Endothelial cell (in vitro differentiated cells): ENCODE measurements at places on chromosomes 6 and 20. TPM values are rescaled to one million over a fixed set of nuclear protein-coding genes. Genes with fewer than 3 reads are reported as not detected.

GRCh38 chr20:62485062-62485700 is 9.4 kb upstream of the GATA5 start:
- no peak for DNase-seq
- H3K27ac ChIP-seq: no peak overlapping the region
- H3K27me3 ChIP-seq: peaks cover 28% of the 10 kb centered on the region
- peaks cover 3% of the 10 kb centered on the region for H3K4me1 ChIP-seq
- H3K36me3 ChIP-seq: no peaks in the 10 kb centered on the region
- no peak overlapping the region for H3K4me3 ChIP-seq

GRCh38 chr20:24395151-24395550 is 74.3 kb upstream of the SYNDIG1 start:
- no peak overlapping the region for H3K27ac ChIP-seq
- H3K4me3 ChIP-seq: no peak overlapping the region

Gene RAB44
- total RNA-seq: not detected

GRCh38 chr20:61977419-61977786 is 88.3 kb downstream of the TAF4 start:
- H3K27ac ChIP-seq: no peak overlapping the region
- H3K4me3 ChIP-seq: no peak overlapping the region
- DNase-seq: no peak
- peaks cover 22% of the 10 kb centered on the region for H3K36me3 ChIP-seq

GRCh38 chr6:73234733-73235132 is 9.4 kb upstream of the KHDC1L start:
- no peaks in the 10 kb centered on the region for H3K4me1 ChIP-seq
- H3K27ac ChIP-seq: no peak overlapping the region
- H3K4me3 ChIP-seq: no peak overlapping the region
- DNase-seq: no peak

Gene SLPI
- total RNA-seq: 0.82 TPM

GRCh38 chr6:33426590-33427511 is 7.0 kb downstream of the SYNGAP1 start:
- DNase-seq: no peak
- peaks cover 9% of the 10 kb centered on the region for H3K36me3 ChIP-seq
- H3K4me3 ChIP-seq: peak overlapping the region; percentile 95
- peak overlapping the region; percentile 97 for H3K27ac ChIP-seq
- H3K27me3 ChIP-seq: peaks cover 20% of the 10 kb centered on the region

DNA sequence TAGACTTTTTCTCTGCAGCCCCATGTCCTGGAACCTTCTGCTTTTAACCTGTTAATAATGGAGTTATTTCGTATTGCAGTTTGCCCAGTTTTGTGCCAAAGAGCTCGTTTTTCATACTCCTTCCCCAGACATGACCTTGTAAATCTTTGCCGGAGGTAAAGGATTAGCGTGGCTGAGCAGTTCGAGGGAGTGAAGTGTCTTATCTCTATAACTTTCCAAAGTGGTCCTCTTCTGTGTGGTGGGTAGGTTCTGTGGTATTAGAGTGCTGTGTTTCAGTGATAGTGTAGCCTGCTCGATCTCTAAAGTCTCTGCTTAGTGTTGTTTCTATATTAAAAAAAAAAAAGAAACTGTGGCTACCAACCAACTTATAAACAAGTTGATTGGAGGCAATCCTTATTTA is 67.5 kb downstream of the FARS2 start:
- H3K4me1 ChIP-seq: no peaks in the 10 kb centered on the region
- peaks cover 15% of the 10 kb centered on the region for H3K36me3 ChIP-seq
- no peak overlapping the region for H3K27ac ChIP-seq

Gene CCM2L
- 27.2 TPM for total RNA-seq

Gene EYA2
- not detected for total RNA-seq

- peak; percentile 92 for DNase-seq
- peaks cover 7% of the 10 kb centered on the region for H3K36me3 ChIP-seq
- no peaks in the 10 kb centered on the region for H3K27me3 ChIP-seq
- no peak overlapping the region for H3K27ac ChIP-seq
- no peak overlapping the region for H3K4me3 ChIP-seq
Observed at GRCh38 chr6:166097914-166098522, 69.6 kb downstream of the TBXT start.

Gene PNPLA1
- not detected for total RNA-seq

Gene THBD
- 90.4 TPM for total RNA-seq

Gene TRIM15
- total RNA-seq: not detected

DNA sequence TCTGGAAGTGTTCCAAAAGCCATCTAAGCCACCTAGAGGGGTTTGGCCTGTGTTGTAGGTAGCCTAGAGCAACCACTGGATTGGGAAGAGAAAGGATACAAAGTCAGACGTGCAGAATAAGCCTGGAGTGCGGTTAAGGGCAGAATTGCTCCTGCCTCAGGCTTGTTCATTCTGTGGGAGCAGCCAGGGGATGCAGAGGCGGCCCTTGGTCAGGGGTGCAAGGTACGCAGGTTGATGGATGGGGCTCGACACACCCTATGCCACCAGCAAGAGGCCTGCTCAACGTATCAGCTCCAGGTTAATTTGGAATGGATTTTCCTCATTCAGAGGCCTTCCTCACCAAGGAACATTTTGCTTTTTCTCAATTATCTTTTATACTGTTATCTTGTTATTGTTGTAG is 129.8 kb downstream of the SLC23A2 start:
- H3K36me3 ChIP-seq: peaks cover 41% of the 10 kb centered on the region
- H3K4me3 ChIP-seq: no peak overlapping the region
- no peaks in the 10 kb centered on the region for H3K4me1 ChIP-seq
- DNase-seq: no peak
- H3K27ac ChIP-seq: no peak overlapping the region

Gene RBBP9
- total RNA-seq: 16.7 TPM

DNA sequence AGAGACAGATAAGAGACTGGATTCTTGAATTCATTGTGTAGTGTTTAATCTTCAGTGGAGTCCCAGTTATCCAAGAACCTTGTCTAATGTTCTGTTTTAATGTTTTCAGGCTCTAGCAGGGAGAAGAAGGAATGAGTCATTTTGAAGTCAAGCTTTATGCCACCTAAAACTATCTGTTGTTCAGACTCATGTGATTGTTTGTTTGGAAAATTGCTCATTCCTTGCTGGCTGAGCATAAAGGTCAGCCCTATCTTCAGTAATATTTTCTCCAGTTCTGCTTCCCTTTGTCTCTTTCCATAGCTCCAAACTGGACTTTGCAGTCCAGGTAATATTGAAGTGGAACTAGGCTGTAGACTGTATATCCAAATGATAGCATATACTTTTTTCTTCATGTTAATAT is 34.2 kb downstream of the CLVS2 start:
- DNase-seq: no peak
- no peaks in the 10 kb centered on the region for H3K27me3 ChIP-seq
- no peaks in the 10 kb centered on the region for H3K36me3 ChIP-seq
- no peak overlapping the region for H3K4me3 ChIP-seq
- no peak overlapping the region for H3K27ac ChIP-seq

Gene MAP1LC3A
- total RNA-seq: 33.6 TPM

Gene MARCKS
- total RNA-seq: 669 TPM

- H3K4me3 ChIP-seq: no peak overlapping the region
- no peaks in the 10 kb centered on the region for H3K4me1 ChIP-seq
- H3K27ac ChIP-seq: no peak overlapping the region
Observed at GRCh38 chr6:34806738-34807453, 15.0 kb downstream of the BLTP3A start.

DNA sequence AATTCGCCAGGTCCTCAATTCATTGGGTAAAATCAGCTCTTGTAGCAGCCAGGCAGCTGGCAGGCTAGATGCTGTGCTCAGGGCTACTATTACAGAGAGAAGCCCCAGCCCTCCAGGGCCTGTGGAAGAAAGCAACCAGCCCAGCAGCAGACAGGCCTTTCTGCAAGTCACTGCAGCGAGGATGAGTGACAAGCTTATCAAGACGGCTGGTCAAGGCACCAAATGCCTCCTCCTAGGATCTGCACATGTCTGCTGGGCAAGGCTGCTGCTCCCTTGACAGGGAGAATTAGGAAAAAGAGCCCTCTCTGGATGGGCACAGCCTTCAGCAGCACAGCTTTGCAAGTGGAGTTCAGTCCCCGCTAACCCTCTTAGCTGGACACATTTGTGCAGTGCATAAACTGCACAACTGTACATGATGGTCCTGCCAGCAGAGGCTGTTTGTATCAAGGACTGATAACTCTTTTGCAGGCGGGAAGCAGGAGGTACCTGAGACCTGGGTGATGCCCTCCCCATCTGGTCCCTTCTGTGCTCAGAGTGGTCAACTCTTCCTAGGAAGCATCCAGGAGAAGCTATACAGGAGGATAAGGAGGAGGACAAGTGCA is 89.9 kb downstream of the CDC5L start:
- H3K4me3 ChIP-seq: no peak overlapping the region
- no peak for DNase-seq
- H3K4me1 ChIP-seq: peaks cover 6% of the 10 kb centered on the region

GRCh38 chr6:127608554-127609270 is 31.7 kb downstream of the C6orf58 start:
- H3K4me1 ChIP-seq: peaks cover 4% of the 10 kb centered on the region
- no peak overlapping the region for H3K27ac ChIP-seq
- H3K4me3 ChIP-seq: no peak overlapping the region
- DNase-seq: no peak
- H3K27me3 ChIP-seq: no peaks in the 10 kb centered on the region
- H3K36me3 ChIP-seq: no peaks in the 10 kb centered on the region

DNA sequence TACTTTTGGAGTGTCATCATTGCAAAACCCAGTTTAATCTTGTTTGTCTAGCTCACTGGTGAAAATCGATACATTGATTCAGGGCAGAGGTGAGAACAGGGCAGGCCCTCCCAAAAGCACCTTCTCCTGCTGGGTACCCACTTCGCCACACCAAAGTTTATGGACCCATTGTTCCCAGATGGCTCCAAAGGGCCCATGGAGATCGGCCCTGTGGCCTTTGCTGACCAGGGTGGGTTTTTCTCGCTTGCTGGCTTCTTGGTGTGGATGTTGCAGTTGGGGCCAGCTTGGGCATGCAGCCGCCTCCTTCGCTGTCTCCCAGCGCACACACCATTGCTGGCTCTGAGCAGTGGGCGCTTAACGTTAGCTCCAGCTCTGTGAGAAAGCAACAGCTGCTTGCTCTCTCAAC is 178.1 kb upstream of the PDE10A start:
- H3K4me3 ChIP-seq: no peak overlapping the region
- DNase-seq: no peak
- H3K4me1 ChIP-seq: peaks cover 3% of the 10 kb centered on the region
- H3K27me3 ChIP-seq: peaks cover 2% of the 10 kb centered on the region
- H3K27ac ChIP-seq: no peak overlapping the region

DNA sequence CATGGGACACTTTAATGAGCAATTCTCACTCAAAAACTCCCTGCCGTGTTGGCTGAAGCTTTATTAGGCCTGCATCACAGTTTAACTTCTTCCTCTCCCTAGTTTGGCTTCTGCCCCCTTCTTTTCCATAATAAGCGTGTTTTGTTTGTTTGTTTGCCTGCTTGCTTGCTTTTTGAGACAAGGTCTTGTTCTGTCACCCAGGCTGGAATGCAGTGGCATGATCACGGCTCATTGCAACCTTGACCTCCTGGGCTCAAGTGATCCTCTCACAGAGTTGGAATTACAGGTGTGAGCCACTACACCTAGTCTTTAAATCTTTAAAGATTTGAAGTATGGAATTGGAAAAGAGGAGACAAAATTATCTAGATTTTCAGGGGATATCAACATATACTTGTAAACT is 25.4 kb upstream of the DNAAF9 start:
- no peaks in the 10 kb centered on the region for H3K36me3 ChIP-seq
- H3K27me3 ChIP-seq: peaks cover 1% of the 10 kb centered on the region
- H3K4me3 ChIP-seq: no peak overlapping the region
- DNase-seq: no peak

GRCh38 chr6:158043008-158043407 is 61.3 kb downstream of the SYNJ2 start:
- H3K4me1 ChIP-seq: peaks cover 33% of the 10 kb centered on the region
- H3K27ac ChIP-seq: no peak overlapping the region
- no peak overlapping the region for H3K4me3 ChIP-seq
- no peak for DNase-seq
- peaks cover 11% of the 10 kb centered on the region for H3K27me3 ChIP-seq

DNA sequence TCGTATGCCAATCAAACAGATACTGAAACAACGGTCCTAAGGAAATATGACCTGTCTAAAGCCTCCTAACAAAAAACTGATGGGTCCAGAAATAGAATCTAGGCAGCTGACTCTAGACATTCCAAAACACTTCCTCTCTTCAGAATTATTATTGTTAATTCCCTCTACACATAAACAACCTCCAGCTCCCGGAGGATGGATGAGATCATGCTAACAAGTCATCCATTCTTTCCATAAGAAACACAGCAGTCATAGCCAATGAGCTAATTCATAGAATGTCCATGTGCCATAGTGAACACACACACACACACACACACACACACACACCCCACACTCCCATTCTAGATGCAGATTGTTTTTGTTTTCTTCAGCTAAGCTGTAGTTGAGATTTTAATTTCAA is 44.3 kb downstream of the HDGFL1 start:
- no peaks in the 10 kb centered on the region for H3K36me3 ChIP-seq
- no peak overlapping the region for H3K4me3 ChIP-seq
- no peaks in the 10 kb centered on the region for H3K27me3 ChIP-seq
- H3K27ac ChIP-seq: no peak overlapping the region
- no peaks in the 10 kb centered on the region for H3K4me1 ChIP-seq
- DNase-seq: no peak

DNA sequence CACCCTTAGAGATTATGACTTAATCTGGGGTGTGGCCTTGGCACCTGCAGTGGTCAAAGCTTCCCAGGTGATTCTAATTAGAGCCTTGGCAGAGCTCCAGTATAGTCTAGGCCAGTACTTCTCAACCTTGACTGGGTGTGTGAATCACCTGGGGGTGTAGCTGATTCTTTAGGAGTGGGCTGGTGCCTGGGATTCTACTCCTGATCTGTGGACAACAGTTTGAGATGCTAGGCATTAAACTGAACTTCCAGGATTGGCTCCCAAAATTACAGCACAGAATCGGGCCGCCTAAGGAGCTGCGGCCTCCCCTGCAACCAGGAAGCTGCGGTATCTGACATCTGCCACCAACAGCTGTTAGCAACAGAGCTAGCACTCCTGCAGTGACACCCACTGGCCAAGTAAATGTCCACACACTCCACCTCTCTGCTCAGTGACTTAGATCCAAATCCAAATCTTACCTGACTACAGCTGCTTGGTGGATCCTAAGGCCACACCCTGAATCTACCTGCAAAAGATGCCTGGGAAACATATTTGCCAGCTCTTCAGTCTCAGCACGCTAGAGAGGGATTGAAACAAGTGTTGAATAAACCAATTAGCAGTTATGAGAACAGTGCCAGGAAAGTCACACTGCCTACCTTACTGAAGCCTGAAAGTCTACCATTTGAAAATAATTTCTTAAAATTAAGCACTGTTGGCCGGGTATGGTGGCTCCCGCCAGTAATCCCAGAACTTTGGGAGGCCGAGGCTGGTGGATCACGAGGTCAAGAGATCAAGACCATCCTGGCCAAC is 126.7 kb downstream of the UNC5CL start:
- H3K4me3 ChIP-seq: no peak overlapping the region
- peaks cover 3% of the 10 kb centered on the region for H3K4me1 ChIP-seq
- peak; percentile 36 for DNase-seq
- H3K27ac ChIP-seq: no peak overlapping the region
- no peaks in the 10 kb centered on the region for H3K36me3 ChIP-seq

GRCh38 chr20:50595433-50595895 is 85.3 kb downstream of the PTPN1 start:
- peak overlapping the region; percentile 6 for H3K27ac ChIP-seq
- peaks cover 15% of the 10 kb centered on the region for H3K27me3 ChIP-seq
- H3K36me3 ChIP-seq: no peaks in the 10 kb centered on the region
- peaks cover 13% of the 10 kb centered on the region for H3K4me1 ChIP-seq
- H3K4me3 ChIP-seq: no peak overlapping the region
